Pancreas (tissue), 10 donors: ENCODE measurements at places on chromosomes 7 and 10. TPM values are rescaled to one million over a fixed set of nuclear protein-coding genes. Genes with fewer than 3 reads are reported as not detected.

GSTO1 gene
- 76.0 TPM for polyA plus RNA-seq

- H3K4me3 ChIP-seq, result no peak overlapping the region
- no peaks in the 10 kb centered on the region for H3K27me3 ChIP-seq
- H3K27ac ChIP-seq, result peak overlapping the region; percentile 43
- peaks cover 15% of the 10 kb centered on the region for H3K4me1 ChIP-seq
Measured at GRCh38 chr7:47405921-47406800, 175.8 kb downstream of the TNS3 start.

ELFN1 gene
- polyA plus RNA-seq, result 0.82 TPM

PDGFA gene
- polyA plus RNA-seq, result 53.3 TPM

DNA sequence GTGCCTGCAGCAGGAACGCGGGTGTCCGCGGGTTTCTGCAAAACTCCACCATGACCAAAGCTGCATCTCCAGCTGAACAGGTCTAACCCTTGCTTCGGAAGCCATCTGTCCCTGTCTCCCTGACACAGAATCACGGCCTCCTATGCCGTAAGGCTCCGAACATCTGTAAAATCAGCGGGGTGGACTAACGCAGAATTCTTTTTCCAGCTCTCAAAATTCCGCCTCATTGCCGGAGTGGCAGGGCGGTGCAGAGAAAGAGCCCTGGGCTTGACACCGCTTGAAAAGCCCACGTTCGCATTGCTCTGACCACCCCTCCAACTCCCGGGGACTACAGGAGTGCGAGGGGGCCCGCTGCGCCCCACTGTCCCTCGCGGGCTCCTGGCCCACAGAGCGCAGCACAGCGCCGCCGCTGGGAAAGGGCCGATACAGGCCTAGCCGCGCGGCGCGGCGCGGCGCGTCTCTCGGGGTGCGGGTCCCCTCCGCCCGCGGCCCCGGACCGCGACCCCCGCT, 409 bp downstream of the DNMBP start:
- H3K4me1 ChIP-seq, result peaks cover 16% of the 10 kb centered on the region
- H3K36me3 ChIP-seq, result no peaks in the 10 kb centered on the region
- H3K27ac ChIP-seq, result peak overlapping the region; percentile 26
- H3K4me3 ChIP-seq, result peak overlapping the region; percentile 49
- no peaks in the 10 kb centered on the region for H3K27me3 ChIP-seq

GRCh38 chr10:132650611-132651250, 113.1 kb downstream of the INPP5A start:
- no peaks in the 10 kb centered on the region for H3K4me1 ChIP-seq
- no peaks in the 10 kb centered on the region for H3K27me3 ChIP-seq
- no peaks in the 10 kb centered on the region for H3K36me3 ChIP-seq

DNA sequence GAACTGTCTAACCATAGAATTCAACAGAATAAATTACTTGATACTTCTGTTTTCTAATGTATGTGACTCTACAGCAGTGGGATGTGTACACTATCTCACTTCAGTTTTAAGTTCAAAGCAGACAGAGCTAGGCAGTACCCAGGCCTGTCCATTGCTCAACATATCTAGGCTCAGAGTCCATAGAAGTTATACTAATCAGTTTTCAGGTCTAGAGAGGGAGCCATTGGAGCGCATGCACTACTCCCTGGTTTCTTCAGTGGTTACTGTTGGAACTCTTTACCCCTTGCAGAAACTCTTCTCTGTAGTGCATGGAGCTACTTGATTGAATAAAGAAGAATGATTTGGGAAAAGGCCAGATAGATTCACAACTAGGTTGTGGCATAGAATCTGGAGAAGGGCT, 4.4 kb downstream of the CD36 start:
- no peaks in the 10 kb centered on the region for H3K27me3 ChIP-seq
- no peak overlapping the region for H3K4me3 ChIP-seq
- H3K27ac ChIP-seq, result no peak overlapping the region
- H3K4me1 ChIP-seq, result no peaks in the 10 kb centered on the region
- DNase-seq, result no peak

DNA sequence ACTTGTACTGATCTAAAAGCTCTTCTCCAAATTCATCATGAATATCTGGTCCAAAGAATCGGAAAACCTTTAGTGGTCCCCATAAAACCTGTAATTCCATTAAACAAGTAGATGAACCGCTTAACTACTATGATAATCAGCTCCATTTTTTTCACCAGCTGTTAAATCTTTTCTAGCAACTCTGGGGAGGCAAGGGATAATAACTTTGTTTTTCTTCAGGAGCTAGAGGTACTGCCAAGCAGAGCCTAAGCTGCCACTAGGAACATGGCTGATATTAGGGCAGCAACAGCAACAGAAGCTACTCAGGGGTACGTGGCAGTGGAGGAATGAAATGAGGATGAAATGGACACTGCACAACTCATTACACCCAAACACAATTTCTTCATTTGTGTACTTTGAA, 138.0 kb downstream of the SRPK2 start:
- DNase-seq, result no peak
- H3K4me1 ChIP-seq, result peaks cover 8% of the 10 kb centered on the region
- H3K4me3 ChIP-seq, result no peak overlapping the region
- H3K27me3 ChIP-seq, result no peaks in the 10 kb centered on the region
- H3K36me3 ChIP-seq, result no peaks in the 10 kb centered on the region

PTPRN2 gene
- 49.2 TPM for polyA plus RNA-seq

- H3K27me3 ChIP-seq, result no peaks in the 10 kb centered on the region
- no peak overlapping the region for H3K4me3 ChIP-seq
- H3K27ac ChIP-seq, result no peak overlapping the region
Measured at GRCh38 chr7:142614116-142614515, 135.2 kb upstream of the PRSS1 start.
